ENCODE measurements at places on chromosomes 12 and 14. TPM values are rescaled to one million over a fixed set of nuclear protein-coding genes. Genes with fewer than 3 reads are reported as not detected.

GRCh38 chr14:96203635-96204034 lies 1.0 kb upstream of the BDKRB2 start:
- no peaks in the 10 kb centered on the region for H3K36me3 ChIP-seq
- DNase-seq: no peak
- H3K27me3 ChIP-seq: no peaks in the 10 kb centered on the region
- H3K4me1 ChIP-seq: peaks cover 10% of the 10 kb centered on the region

- H3K4me3 ChIP-seq: no peak within 1 kb of the TSS
- no peaks in the 10 kb centered on the region for H3K27me3 ChIP-seq
- H3K36me3 ChIP-seq: no peaks in the 10 kb centered on the region
- DNase-seq: no peak
- no peak within 1 kb of the TSS for H3K27ac ChIP-seq
- peaks cover 11% of the 10 kb centered on the region for H3K4me1 ChIP-seq
Measured at GRCh38 chr12:52274521-52275120, at the start of gene KRT86. KRT86 (plus strand) TSS chr12:52274645; CDS start chr12:52301917, 27,272 bp downstream.

DDN gene
- total RNA-seq: 0.55 TPM

GRCh38 chr12:110930348-110931314 lies 10.3 kb upstream of the MYL2 start:
- DNase-seq: no peak
- H3K27ac ChIP-seq: no peak overlapping the region
- H3K4me1 ChIP-seq: peaks cover 9% of the 10 kb centered on the region
- H3K36me3 ChIP-seq: no peaks in the 10 kb centered on the region
- H3K27me3 ChIP-seq: peaks cover 8% of the 10 kb centered on the region

NDRG2 gene
- 12.6 TPM for total RNA-seq
